ENCODE measurements at places on chromosomes 4 and X.

- H3K27me3 ChIP-seq: peaks cover 12% of the 10 kb centered on the region
- H3K4me1 ChIP-seq: no peaks in the 10 kb centered on the region
- H3K36me3 ChIP-seq: peaks cover 88% of the 10 kb centered on the region
- H3K4me3 ChIP-seq: no peak overlapping the region
- DNase-seq: no peak
- no peak overlapping the region for H3K27ac ChIP-seq
Measured at GRCh38 chr4:764405-765169, 59.0 kb downstream of the PCGF3 start.

DNA sequence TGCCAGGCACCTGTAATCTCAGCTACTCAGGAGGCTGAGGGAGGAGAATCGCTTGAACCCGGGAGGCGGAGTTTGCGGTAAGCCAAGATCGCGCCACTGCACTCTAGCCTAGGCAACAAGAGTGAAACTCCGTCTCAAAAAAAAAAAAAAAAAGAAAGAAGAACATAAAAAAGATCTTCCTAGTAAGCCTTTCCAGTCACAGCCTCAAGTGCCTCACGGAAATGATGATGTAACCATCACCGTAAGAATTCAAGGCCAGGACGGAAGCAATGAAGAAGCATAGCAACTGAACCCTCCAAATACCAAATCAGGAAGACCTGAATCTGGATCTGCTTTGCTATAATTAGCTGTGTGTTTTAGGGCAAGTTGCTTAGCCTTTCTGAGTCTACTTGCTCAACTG lies 28.8 kb downstream of the RBM47 start:
- H3K36me3 ChIP-seq: peaks cover 33% of the 10 kb centered on the region
- DNase-seq: no peak
- H3K4me1 ChIP-seq: peaks cover 15% of the 10 kb centered on the region
- H3K27ac ChIP-seq: no peak overlapping the region
- no peaks in the 10 kb centered on the region for H3K27me3 ChIP-seq
- H3K4me3 ChIP-seq: no peak overlapping the region

DNA sequence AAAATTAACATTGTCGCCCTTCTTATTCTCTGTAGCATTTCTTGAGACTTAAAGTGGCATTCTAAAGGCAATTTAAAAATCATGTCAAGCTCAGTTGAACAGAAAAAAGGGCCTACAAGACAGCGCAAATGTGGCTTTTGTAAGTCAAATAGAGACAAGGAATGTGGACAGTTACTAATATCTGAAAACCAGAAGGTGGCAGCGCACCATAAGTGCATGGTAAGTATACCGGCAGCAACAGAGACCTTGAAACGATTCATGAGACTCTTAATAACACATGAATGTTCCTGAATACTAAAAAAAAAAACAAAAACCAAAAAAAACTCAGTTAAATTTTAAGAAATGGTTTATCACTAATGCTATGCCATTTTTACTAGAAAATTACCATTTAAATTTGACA lies 82.4 kb upstream of the HPRT1 start:
- DNase-seq: peak; percentile 21
- no peaks in the 10 kb centered on the region for H3K27me3 ChIP-seq
- H3K4me1 ChIP-seq: no peaks in the 10 kb centered on the region
- H3K36me3 ChIP-seq: peaks cover 33% of the 10 kb centered on the region

GRCh38 chr4:17769406-17770174 lies 11.8 kb downstream of the FAM184B start:
- no peaks in the 10 kb centered on the region for H3K27me3 ChIP-seq
- no peak overlapping the region for H3K4me3 ChIP-seq
- peaks cover 19% of the 10 kb centered on the region for H3K4me1 ChIP-seq
- H3K27ac ChIP-seq: no peak overlapping the region

DNA sequence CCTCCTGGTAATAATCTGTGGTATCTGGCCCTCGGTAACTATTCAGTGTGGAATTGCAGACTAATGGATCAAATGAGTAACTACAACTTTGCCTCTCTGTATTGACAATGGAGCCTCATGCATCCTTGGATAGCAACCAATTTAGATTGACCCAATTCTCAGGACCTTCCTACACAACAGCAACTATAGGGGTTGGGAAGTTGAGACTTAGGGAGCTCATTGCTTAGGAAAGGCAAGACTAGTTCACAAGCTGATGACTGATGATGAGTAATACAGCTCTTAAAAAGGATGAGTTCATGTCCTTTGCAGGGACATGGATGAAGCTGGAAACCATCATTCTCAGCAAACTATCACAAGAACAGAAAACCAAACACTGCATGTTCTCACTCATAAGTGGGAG lies 47.5 kb upstream of the KLHL13 start:
- no peak overlapping the region for H3K27ac ChIP-seq
- no peak for DNase-seq
- no peaks in the 10 kb centered on the region for H3K36me3 ChIP-seq
- no peaks in the 10 kb centered on the region for H3K4me1 ChIP-seq
- H3K27me3 ChIP-seq: no peaks in the 10 kb centered on the region

DNA sequence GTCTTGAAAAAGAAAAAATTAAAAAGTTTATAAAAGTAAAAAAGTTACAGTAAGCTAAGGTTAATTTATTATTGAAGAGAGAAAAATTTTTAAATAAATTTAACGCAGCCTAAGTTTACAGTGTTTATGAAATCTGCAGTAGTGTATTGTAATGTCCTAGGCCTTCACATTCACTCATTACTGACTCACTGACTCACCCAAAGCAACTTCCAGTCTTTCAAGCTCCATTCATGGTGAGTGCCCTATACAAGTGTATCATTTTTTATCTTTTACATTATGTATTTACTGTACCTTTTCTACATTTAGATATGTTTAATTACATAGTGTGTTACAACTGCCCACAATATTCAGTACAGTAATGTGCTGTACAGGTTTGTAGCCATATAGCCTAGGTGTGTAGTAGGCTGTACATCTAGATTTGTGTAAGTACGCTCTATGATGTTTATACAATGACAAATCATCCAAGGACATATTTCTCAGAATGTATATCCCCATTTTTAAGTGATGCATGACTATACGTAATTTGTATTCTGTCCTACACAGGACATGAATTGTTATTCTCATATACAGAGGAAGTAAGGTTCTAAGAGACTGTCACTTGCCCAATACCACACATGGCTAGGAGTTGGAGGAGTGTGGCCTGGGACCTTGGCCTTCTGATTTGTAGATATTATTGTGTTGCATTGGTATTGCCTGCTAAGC lies 19.5 kb upstream of the PDCL2 start:
- H3K36me3 ChIP-seq: no peaks in the 10 kb centered on the region
- H3K4me3 ChIP-seq: no peak overlapping the region
- DNase-seq: no peak
- no peaks in the 10 kb centered on the region for H3K4me1 ChIP-seq
- no peak overlapping the region for H3K27ac ChIP-seq

DNA sequence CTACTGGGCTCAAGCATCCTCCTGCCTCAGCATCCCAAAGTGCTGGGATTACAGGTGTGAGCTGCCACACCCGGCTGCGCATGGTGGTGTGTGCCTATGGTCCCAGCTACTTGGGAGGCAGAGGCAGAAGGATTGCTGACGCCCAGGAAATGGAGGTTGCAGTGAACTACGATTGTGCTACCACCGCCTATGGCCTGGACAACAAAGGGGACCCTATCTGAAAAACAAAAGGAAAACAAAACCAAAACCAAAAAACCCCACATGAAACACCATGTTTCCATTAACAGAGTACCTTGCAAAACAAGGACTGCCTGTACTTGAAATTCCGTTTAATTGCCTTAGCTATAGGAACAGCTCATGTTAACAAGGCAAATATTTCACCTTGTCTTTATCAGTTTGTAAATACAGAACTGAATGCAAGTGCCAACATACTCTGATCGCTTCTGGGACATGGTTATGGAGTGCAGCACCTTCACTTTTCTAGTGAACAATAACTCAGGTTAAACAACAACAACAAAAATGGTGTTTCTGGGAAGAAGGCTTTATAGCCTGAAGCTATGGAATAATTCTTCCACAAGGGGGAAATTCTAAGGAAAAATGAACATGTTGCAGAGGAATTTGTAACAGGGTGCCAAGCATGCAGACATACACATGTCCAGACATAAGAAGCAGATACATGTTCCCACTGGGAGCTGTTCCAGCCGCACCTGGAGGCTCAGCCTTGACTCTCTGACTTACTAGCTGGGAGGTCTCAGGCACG lies 73.2 kb upstream of the STS start:
- no peak for DNase-seq
- H3K36me3 ChIP-seq: peaks cover 4% of the 10 kb centered on the region
- H3K27ac ChIP-seq: no peak overlapping the region
- no peaks in the 10 kb centered on the region for H3K4me1 ChIP-seq
- H3K27me3 ChIP-seq: no peaks in the 10 kb centered on the region

- H3K4me3 ChIP-seq: peak overlapping the region; percentile 86
- peak; percentile 77 for DNase-seq
- peak overlapping the region; percentile 92 for H3K27ac ChIP-seq
- H3K4me1 ChIP-seq: peaks cover 23% of the 10 kb centered on the region
Measured at GRCh38 chr4:153205757-153206156, 1.5 kb downstream of the TRIM2 start.

- DNase-seq: no peak
- H3K36me3 ChIP-seq: no peaks in the 10 kb centered on the region
- H3K27ac ChIP-seq: no peak overlapping the region
- H3K4me1 ChIP-seq: no peaks in the 10 kb centered on the region
Measured at GRCh38 chr4:60992037-60992436, 208.1 kb upstream of the ADGRL3 start.

- no peaks in the 10 kb centered on the region for H3K4me1 ChIP-seq
- H3K27ac ChIP-seq: no peak overlapping the region
- peaks cover under 1% of the 10 kb centered on the region for H3K36me3 ChIP-seq
Measured at GRCh38 chrX:7191681-7192110, 43.7 kb upstream of the PUDP start.

GRCh38 chr4:78592088-78592783 lies 40.7 kb downstream of the ANXA3 start:
- no peak overlapping the region for H3K4me3 ChIP-seq
- H3K4me1 ChIP-seq: peaks cover 19% of the 10 kb centered on the region
- H3K36me3 ChIP-seq: peaks cover 50% of the 10 kb centered on the region
- no peaks in the 10 kb centered on the region for H3K27me3 ChIP-seq
- no peak overlapping the region for H3K27ac ChIP-seq

DNA sequence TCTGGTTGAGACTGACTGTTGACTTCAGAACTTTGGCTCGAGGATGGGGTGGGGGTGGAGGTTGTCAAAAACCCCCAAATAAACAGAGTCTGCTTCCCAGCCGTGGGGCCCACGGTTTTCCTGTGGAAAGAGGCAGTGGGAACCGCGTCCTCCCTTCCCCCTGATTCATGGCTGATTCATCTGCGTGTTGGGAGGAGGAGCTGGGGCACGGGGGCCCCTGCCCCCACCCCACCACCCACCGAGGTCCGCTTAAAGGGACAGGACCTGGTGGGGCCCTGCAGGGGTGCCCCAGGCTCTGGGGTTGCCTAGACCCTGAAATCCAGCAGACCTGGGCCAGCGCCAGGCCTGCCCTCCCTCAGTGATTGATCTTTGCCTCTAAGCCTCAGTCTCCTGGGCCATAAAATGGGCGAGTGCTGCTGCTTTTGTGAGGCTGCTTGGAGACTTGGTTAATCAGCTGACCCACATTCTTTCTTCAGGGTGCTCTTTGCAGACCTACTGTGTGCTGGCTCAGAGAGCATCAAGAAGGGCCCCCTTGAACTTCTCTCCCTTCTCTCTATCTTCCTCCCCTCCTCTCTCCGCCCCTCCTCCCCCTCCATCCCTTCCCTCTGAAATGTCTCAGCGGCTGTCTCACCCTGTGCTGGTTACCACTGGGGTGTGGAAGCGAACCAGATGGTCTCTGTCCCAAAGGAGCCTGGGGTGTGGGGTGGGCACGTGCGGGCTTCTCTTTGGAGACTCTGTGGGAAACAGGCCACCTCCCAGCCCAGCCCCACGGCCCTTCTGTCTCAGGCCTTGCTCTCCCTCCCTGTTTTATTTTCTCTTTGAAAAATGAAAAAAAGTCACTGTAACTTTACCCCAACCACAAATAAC lies 9.1 kb downstream of the HTRA3 start:
- H3K27me3 ChIP-seq: peaks cover 54% of the 10 kb centered on the region
- no peak for DNase-seq
- no peaks in the 10 kb centered on the region for H3K4me1 ChIP-seq
- H3K4me3 ChIP-seq: no peak overlapping the region

DNA sequence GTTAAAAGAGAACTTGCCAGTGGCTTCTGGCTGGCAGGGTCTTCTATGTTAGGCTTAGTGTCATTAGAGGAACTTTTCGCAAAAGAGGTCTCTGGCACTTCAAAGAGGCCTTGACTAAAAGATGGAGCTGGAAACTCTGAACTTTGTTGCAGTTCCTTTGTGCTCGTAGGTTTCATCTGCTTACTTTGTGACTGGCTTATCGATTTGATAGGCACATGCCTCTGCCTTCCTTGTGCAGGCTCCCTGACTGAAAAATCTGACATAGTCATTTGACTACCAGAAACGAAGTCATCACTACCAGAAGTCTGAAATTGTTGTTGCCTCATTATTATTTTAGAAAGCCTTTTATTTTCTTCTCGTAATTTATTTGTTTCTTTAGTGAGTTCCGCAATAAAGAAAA lies 93.9 kb upstream of the IL13RA1 start:
- H3K4me1 ChIP-seq: no peaks in the 10 kb centered on the region
- H3K4me3 ChIP-seq: no peak overlapping the region
- DNase-seq: no peak
- no peak overlapping the region for H3K27ac ChIP-seq
- no peaks in the 10 kb centered on the region for H3K36me3 ChIP-seq

DNA sequence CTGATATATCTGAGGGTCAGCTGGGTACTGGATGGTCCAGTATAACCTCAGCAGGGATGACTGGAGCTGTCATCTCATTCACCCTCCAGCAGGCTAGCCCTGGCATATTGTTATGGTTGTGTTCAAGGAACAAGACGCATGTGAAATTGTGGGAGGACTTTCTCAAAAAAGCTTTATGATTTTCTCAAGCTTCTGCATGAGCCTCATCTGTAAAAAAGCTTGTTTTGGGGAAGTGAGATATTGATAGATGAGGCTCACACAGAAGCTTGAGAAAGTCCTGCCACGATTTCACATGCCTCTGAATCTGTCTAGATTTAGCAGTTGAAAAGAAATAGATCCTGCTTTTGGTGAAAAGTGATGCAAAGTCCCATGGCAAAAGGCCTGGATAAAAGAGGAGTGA lies 93.4 kb downstream of the SPCS3 start:
- no peaks in the 10 kb centered on the region for H3K4me1 ChIP-seq
- no peak for DNase-seq
- H3K27ac ChIP-seq: no peak overlapping the region
- H3K27me3 ChIP-seq: no peaks in the 10 kb centered on the region
- H3K36me3 ChIP-seq: no peaks in the 10 kb centered on the region
- no peak overlapping the region for H3K4me3 ChIP-seq
